ENCODE measurements at places on chromosomes 1 and 21. TPM values are rescaled to one million over a fixed set of nuclear protein-coding genes. Genes with fewer than 3 reads are reported as not detected.
A peak's percentile ranks its signal among the peaks of the same experiment; 100 is the strongest.

- DNase-seq: no peak
Measured at GRCh38 chr1:224781800-224782199, 147.7 kb upstream of the DNAH14 start.

DNA sequence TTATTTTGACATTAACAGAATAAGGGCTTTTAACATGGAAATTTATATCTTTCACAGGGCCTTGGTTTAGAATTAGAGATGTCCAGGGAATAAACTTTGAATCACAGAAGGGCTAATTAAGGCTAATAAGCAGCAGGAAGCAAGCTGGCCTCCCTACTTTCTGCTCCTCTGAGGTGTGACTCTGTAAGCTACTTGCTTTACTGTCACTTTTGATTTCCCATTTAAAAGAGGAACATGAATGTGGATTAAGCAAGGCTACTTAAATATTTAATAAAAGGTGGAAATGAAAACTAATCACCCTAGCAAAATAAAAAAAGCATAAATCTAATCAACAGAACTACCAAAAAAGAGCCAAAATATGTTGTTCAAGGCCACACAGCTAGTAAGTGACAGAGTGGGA, 28.9 kb upstream of the CD5L start:
- DNase-seq: no peak

The RER1 gene
- total RNA-seq: 181 TPM

The CACNA1S gene
- 0.05 TPM for total RNA-seq

DNA sequence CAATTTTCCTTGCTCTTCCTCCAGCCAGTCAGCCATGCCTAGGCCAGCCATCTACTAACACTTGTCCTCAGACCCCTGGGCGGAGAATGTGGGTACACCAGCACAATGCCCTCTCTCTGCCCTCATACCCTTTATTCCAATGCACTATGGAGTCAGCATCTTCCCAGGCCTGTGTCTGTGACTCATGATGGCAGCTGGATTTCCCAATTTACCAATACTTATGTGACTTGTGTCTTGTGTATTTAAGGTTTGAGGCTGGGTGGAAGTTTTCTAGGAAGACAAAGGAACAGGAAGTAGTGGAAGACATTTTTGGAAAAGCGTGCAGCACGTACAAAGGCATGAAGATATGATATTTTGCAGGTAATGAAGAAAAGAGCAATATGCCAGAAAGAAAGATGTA, 114.3 kb downstream of the NMNAT2 start:
- DNase-seq: no peak

- DNase-seq: peak; percentile 73
Measured at GRCh38 chr1:174258148-174258550, 98.8 kb downstream of the RABGAP1L start.

- no peak for DNase-seq
Measured at GRCh38 chr1:221994274-221994698, 252.4 kb upstream of the DUSP10 start.

GRCh38 chr21:35010447-35010846, 38.7 kb downstream of the RUNX1 start:
- DNase-seq: no peak

Measured in SK-MEL-5 (cell line).